CD4-positive, alpha-beta T cell treated with Interleukin-4 for 1 hour (primary cell): ENCODE measurements at places on chromosomes 6 and 20.
A peak's percentile ranks its signal among the peaks of the same experiment; 100 is the strongest.

DNA sequence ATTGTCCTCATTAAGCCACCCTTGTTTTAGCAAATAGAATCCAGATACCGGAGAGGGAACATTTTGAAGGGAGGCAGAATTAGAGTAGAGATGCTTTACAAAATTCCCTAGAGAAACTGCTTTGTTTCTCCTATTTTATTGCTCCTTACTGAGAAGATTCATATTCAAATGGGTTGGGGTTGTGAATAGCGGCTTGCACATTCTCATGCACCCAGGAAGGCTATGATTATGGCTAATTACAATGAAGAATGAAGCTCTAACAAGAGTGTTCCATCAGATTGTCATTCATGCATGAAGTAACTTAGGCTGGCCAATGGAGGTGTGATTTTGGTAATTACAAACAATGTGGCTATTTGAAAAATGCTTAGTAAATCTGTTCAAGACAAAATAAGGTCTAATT, 129.6 kb downstream of the PACRG start:
- DNase-seq, result no peak

DNA sequence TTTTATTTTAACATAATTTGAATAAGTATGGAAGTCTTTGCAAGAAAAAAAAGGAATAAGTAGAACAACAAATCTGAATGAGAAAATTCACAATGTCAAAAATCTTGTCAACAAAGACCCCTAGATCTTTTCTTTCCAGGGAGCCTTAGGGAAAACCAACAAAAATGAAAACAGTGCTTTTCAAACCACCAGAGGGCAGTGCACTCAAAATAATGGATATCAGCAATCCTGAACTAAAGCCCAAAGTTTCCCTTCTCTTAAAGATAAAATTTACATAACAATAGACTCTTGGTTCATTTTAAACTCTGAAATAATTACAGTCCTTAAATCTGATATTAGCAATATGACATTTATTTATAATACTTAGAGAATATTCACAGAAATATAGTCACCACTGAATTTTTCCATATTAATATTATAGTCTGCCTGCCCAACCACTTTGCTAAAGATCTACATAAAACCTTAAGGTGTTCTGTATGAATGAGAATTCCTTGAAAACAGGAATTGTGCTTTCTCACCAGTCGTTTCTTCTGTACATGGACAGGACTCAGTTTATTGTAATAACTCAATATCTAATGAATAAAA, 105.3 kb upstream of the BMP5 start:
- DNase-seq, result no peak

DNA sequence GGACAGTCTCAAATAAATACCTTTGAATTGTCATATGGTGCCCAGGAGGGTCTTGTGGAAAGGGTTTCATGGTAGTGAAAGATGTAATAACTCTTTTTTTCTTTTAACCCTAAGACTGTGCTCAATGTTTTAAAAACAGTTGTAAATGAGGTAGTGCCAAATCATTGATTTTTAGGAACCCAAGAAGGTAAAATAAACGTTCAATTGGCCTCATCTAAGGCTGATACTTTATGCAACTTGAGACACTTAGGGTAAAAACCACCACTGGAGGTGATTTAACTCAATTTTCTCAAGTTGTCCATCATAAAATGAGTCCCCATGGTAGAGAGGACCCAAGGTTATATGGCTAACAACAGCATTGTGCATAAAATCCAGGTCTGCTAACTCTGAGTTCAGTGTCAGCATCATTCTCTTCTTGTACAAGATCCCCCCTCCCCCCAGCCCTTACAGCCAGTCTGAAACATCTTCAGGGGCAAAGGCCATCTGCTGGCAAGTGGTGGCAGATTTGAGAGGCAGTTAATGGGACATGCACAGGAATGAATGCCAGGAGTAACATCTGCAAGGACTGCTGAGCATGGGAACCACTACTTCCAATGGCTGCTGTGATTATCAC, 244.4 kb downstream of the GMPR start:
- DNase-seq, result no peak

- no peak for DNase-seq
Observed at GRCh38 chr6:75412969-75413662, 80.5 kb downstream of the FILIP1 start.

DNA sequence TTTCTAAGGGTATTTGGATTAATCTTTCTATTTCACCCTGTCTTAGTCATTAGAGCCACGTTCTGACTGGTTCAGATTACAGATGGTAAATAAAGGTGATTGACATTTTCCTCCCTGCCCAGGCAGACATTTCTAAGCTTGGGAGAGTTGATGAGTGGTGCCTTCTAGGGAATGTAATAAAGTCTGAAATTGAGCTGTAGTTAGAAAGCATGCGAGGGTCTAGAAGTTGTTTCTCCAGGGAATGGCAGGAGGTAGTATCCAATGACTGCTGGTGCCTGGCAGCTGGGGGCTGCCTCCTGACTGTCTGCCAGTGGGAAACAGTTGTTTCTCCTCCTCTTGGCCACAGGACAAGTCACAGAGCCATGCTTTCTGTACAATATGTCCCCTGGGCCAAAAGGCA, 14.6 kb downstream of the EDN3 start:
- DNase-seq, result no peak

DNA sequence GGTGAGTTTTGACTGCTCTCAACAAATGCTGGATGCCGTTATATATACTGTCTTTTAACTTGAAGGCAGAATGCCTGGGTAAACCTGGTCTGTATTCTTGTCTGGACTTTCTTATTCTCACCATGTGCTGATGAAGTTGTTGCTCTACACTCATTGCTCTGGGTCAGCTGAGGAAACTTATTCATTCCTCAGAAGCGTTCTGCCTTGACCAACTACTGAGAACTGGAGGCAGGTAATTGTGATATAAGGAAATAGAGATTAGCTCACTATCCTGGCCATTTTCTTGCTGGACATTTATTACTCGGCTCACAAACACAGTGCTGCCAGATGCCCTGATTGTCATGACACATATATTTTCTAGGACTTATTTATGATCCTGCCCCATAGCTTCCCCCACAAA, 103.6 kb downstream of the DNAH8 start:
- no peak for DNase-seq

DNA sequence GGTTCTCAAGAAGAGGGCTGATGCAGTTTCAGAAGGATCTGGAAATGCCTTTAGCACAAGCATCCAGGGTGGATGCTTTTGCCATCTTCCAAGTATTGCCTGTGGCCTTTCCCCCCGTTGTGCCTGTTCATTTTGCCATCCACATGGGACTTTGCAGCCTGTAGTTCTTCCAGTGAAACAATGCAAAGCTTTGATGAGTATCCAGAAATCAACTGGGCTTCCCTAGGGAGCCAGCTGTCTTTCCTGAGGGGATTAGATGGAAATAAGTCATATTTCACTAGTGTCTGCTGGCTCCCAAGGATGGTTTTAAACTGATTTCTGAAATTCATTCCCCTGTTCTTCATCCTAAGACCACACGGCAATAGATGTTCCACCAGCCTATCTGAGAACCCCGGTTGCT, 63.3 kb downstream of the CAP2 start:
- no peak for DNase-seq

DNA sequence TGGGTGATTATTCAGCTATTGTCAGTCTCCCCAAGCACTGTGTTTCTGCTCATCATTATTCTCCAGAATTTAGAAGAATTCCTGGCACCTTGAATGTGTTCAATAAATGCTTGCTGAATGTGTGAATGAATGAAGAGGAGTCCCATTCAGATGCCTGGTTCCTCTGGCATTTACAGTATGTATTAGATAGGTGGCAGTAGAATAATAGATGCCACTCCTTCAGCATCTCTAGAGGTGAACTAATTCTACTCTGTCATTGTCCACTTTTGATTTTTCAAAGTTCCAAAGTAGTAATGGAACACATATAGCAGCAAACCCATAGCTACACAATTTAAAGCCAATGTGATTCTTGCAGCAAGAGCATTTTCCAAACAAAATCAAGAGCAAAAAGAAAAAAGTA, 118.9 kb upstream of the CEP162 start:
- no peak for DNase-seq

DNA sequence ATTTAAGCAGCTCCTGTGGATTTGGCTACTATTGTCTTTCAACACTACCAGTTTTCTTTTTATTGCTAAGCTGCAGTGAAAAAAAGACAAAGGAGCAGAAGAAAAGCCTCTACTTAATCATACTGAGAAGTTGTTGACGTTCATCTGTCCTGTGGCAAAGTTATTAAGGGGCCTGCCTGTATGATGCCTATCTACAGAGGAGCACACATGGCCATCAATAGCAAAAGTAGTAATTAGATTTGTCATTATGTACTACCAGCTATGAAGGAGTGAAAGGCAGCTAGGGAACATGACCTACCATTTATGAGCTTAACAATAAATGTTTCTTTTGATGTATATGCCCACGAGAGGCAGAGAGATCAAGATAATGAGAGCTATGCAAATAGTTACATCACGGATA, 620.9 kb downstream of the PHF3 start:
- no peak for DNase-seq

DNA sequence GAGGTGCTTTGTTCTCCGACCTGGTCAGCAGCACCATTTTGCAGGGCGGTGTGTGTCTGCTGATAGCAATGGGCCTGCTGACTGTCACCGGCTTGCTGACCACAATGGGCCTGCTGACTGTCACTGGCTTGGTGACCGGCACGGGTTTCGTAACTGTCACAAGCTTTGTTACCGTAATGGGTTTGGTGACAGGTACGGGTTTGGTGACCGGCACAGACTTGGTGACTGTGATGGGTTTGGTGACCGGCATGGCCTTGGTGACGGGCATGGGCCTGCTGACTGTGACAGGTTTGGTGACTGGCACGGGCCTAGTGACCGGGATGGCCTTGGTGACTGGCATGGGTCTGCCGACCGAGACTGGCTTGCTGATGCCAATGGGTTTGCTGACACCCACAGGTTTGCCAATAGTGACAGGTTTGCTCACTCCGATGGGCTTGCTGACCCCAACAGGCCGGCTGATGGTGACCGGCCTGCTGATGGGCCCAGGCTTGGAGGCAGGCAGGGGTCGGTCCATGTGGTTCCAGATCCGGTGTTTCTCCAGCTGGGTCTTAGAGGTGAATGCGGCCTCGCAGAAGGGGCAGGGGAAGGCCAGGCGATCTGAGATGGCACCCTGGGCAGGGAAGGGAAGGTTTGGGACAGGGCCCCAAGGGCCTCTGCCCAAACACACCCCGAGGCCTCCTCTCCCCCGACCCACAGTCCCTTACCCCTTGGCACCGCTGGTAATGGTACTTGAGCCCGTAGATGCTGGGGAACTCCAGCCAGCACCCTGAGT, 3.4 kb downstream of the ZNF512B start:
- no peak for DNase-seq

- no peak for DNase-seq
Observed at GRCh38 chr6:129486327-129486726, 223.7 kb downstream of the ARHGAP18 start.

- DNase-seq, result peak; percentile 37
Observed at GRCh38 chr20:20824924-20825584, 112.6 kb upstream of the RALGAPA2 start.

- DNase-seq, result no peak
Observed at GRCh38 chr6:24543683-24544082, 48.9 kb downstream of the ALDH5A1 start.

DNA sequence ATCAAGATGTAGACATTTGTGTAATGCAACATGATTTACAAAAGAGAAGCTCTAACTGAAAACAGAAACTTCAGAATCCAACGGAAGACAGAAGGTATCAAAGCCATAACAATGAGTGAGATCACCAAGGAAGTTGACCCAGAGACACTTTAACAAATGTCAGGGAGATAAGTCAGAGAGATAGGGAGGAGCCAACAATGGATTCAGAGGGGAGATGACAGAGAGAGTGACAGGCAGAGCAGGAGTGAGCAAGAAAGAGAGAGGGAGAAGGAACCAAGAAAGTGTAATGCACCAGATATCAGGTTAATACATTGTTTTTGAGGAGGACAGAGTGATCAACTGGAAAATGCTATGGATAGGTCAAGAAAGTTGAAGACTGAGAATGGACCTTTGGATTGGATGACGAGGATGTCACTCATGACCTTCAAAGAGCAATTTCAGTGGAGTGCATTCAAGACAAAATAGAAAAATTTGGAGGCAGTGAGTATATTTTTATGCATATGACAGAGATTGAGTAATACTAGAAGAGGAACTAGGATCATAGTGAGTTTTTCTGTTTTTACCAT, 86.6 kb downstream of the TRDN start:
- DNase-seq, result no peak

- DNase-seq, result peak; percentile 90
Observed at GRCh38 chr6:16483315-16483875, 245.0 kb downstream of the GMPR start.

DNA sequence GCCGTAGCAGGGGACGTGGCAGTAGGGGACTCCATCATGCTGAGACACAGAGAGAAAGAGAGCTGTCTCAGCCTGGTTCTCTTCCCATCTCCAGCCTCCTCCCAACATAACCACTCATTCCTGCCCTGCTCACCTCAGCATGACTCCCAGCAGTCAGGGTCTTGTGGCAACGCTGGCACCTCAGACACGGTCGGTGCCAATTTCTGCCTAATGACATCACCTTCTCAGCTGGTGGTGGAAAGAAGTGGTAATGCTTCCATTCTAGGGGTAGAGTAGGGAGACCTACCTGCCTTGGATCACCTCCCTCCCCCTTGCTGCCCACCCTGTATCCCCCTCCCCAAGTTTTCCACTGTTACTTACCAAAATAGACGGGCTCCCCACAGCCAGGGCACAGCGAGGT, 2.5 kb downstream of the CRIP3 start:
- no peak for DNase-seq

GRCh38 chr6:72414657-72415056, 207.2 kb upstream of the KCNQ5 start:
- DNase-seq, result no peak

DNA sequence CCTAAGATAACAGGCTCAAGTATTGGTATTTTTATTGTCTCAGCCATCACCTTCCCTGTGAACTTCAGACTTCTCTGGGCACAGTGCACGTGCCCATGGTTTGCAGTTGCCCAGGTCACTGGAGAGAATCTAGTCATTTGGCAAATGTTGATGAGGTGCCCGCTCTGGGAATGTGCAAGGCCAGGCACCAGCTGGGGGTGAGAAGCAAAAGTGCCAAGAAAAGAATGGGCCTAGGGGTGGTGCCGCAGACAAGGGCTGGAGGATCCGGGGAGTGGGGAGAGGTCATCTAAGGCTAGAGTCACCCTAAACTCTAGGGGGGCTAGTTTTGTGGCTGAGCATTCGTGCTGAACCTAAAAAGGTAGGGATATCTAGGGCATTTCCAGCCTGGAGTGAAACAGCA, 57.0 kb upstream of the VSTM2L start:
- DNase-seq, result no peak

DNA sequence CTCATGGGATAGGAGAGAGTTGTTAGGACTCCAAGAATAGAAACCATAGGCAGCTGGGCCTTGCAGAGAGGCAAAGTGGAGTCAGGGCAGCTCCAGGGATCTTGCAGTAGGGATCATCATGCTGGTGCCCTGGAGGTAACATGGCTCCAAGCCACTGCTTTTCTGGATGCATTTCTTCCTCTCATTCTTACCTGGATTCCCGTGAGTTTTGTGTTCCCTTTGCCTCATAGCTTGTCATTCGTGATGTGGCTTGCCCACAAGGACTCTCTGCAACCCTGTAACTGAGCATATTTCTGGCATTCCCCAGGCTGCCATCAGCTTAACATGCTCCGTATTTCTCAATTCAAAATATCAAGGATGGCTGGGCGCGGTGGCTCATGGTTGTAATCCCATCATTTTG, 5.3 kb downstream of the NHLRC1 start:
- DNase-seq, result no peak

GRCh38 chr20:48754292-48754691, 73.5 kb downstream of the PREX1 start:
- DNase-seq, result no peak
